Activated effector memory CD4-positive, alpha-beta T cell treated with Interleukin-2 at 50 U/mL for 16 hours (primary cell): ENCODE measurements at places on chromosomes 1 and 21.

- DNase-seq, result no peak
Measured at GRCh38 chr1:228873709-228874108, 138.4 kb downstream of the RHOU start.

GRCh38 chr1:173445164-173445563 is 32.0 kb upstream of the PRDX6 start:
- no peak for DNase-seq

DNA sequence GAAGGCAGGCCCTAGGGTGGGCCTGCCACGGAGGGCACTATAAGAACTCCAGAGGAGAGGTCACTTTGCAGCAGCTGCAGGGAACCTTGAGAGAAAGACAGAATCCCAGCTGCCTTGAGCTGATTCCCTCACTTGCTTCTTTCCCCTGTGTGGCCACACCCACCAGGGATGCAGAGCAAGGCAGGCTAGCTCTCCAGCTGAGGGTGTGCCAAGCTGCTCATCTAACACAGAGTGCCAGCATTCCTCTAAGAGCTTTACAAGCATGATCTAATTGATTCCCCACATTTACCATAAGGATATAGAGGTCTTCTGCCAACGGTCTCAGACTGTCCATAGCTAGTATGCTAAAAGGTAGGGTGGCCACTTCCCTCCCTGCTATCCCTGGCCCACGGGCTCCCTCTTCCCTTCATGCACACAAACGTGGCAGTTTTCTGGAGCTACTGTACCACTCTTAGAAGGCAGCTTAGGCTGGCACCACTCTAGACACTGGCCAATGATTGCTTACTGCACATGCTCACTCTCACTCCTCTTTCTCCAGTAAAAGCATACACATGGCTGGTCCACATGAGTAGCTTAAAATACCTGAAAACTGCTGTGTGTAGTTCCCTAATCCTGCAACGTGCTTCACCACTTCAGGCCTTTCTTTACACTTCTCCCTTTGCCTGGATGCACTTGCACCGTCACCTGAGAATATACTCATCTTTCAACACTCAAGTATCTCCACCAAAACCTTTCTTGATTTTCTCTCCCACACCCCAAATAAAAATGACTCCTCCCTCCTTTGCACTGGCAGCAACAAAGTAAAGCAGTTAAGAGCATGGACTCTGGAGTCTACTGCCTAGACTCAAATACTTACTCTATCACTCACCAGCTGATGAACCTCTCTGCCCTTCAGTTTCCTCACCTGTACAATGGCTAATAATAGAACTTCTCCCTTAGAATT is 57.7 kb downstream of the DMAP1 start:
- DNase-seq, result no peak

GRCh38 chr1:17957588-17958267 is 149.9 kb upstream of the IGSF21 start:
- DNase-seq, result no peak

DNA sequence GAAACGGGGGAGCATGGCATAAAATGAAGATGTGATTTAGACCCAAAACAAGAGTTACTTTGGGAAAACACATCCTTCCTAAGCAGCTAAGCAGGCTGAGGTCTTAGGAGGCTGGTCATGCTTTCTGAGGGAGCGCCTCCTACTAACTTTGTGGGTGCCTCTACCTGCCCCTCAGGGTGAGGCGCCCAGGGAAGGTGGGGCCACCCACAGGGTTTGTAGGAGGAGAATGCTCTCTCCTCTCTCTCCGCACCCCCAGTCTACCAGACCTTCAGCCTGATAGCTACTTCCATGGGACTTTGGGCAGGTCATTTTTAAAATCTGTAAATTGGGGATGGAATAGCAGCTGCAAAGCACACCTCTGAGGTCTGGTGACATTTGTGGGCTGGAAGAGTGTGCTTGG is 23.8 kb downstream of the SLC27A3 start:
- no peak for DNase-seq

DNA sequence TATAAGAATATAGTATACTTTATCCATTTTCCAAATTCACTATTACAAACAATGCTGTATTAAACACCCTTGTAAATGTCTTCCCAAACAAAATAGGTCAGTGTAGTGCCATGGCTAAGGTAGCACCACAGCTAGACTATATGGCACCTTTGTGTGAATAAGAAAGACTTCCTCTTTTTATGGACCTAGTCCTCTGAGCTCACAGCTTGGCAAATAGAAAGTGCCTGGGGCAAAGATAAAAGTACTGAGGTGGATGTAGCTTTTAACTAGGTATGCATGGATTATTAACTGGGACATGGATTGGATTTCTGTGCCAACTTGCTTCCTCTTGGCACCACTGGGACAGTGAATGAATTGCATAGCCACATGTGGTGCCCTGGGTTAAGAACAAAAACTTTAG is 25.0 kb downstream of the HRNR start:
- no peak for DNase-seq

GRCh38 chr1:4467241-4467640 is 187.2 kb upstream of the AJAP1 start:
- no peak for DNase-seq
